ENCODE measurements at places on chromosomes 7 and 10.

DNA sequence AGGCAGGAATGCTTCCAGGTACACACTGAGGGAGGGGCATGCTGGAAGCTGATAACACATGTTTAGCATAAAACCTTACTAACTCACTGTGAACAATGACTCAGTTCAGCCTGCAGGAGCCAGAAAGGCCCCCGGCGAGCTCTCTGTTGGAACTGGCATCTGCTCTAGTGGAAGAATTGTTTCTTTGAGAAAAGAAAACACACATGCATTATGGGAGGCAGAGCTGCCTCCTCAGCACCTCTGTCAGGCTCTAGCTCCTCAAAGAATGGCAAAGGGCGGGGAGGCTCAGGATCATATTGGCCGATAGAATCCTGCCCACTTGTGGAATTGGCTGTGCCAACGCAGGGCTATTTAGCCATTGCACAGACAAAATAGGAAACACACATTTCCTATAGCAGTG lies 338.3 kb downstream of the CXCL12 start:
- no peak for DNase-seq

DNA sequence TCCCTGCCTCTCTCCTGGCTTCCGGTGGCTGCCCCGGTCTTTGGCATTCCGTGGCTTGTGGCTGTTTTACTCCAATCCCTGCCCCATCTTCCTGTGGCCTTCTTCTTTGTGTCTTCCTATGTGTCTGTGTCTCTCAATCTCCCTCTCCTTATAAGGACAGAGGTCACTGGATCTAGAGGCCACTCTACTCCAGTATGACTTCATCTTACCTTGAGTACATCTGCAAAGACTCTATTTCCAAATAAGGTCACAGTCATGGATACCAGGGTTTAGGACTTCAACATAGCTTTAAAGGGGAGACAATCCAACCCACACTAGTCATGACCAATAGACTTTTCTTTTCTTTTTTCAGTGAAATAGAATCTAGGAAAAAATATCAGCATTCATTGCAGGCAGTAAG lies 153.3 kb upstream of the INSYN2A start:
- DNase-seq = no peak

DNA sequence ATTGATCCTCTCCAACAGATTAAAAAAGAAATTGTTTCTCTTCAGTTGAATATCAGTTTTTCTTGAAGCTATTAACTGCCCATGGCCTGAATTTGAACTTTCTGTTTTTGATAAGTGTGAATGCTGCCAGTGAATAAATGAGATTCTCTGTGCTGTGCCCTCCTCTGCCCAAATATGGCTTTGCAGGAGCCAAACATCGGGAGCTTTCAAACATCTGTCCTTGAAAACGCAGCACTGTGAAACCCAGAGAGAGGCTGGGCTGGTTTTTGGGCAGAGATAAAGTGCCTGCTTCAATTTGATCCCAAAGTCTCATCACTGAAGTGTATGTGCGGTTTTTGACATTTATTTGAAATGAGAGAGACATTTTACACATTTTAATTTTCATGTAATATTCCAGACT lies 268.3 kb upstream of the SHH start:
- no peak for DNase-seq

- DNase-seq = no peak
Measured at GRCh38 chr10:103254538-103255325, 9.0 kb downstream of the RPEL1 start.

- DNase-seq = no peak
Measured at GRCh38 chr10:22333975-22334282, 11.4 kb upstream of the SPAG6 start.

DNA sequence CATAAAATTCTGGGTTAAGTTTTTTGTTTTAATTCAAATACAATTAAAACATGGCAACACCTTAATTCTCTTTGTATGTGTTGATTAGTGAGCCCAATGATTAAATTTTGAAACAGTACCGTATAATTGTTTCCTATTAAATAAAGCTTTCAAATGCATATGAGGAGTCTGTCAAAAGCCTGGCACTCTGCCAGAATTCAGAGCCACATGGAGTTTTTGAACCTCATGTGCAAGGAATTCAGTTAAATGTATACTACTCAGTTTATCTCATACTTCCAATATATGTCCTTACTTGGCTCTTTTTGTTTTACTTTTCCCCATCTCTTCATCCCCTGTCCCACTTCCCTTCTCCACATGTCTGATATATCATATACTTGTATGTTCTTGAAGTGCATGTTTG lies 165.6 kb upstream of the FAM3C start:
- DNase-seq = no peak

DNA sequence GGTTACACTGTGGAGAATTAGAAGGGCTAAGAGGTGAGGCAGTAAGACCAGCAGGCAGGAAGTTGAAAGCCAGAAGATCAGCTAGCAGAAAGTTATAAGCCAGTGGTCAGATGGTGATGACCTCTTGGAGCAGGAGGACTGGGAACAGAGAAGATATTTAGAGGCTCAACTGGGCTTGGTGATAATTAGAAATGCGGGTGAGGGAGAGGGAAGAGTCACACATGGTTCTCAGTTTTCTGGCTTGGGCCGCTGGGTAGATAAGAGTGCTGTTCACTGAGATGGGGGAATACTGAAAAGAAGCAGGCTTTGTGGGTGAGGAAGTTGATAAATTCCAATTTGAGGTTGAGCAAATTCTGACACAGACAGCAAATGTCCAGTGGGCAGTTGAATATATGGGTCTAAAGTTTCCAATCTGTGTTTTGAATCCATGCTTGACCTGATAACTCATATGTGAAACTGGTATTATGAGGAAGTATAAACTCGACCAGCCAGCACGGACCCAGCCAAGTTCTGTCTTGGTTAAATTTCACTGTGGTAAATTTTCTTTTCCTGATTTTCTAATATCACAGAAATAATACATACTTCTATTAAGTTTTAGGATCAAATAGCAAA lies 22.7 kb downstream of the LSMEM1 start:
- no peak for DNase-seq

GRCh38 chr7:95609277-95609971 lies 13.1 kb upstream of the PDK4 start:
- no peak for DNase-seq

DNA sequence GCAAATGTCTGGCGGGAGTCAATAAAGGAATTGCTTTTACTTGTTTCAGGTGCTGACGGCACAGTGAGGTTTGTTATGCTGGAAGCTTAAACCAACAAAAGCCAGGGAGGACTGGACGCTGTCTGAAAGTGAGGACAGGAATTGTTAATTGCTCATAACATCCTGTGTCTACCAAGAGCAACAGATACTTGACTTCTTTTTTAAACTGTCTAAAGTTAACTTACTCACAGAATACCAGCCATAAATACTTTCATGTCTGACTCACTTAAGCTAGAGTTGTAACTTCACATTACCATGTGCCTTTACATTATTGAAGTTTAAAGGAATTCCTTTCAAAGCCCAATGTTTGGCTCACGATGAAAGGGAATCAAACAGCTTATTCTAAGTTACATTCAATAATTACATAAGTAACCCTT lies 252.7 kb upstream of the SHH start:
- no peak for DNase-seq

DNA sequence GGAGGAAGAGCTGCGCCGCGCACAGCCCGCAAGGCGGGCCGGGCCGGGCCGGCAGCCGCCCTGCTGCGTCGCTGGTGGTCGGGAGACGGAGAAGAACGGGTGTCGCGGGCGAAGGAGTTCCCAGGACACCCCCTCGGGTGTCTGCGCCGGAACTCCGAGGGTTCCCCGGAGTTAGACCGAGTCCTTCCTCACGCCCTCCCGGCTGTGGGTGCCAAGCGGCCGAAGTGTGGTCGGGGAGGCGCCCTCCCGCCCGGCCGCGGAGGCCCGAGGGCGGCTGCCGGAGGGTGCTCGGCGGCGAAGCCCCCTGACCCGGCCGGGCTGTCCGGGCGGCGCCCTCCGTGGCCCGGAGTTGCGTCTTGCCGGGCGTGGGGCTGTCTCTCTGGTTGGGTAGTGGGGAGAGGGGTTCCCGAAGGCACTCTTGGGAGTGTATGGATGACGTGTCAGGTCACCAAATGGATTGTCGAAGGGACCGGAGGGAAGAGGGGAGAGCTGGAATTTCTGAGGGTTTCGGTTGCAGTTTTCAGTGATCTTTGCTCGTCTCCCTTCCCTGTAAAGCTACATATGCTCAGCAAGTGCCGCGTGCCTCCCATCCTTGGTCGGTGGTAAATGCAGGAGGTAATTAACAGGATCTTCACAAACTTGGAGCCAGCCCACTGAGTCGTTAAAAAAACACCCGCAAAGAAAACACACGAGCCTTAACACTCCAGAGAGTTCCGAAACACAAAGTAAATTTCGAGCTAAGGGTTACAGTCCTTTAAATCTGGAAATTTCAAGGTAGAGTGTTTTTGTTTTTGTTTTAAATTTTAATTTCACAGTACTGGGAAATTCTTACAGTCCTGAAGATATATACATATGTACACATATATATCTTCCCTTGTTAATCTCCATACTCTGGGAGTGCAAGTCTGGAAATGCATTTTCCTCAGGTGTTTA lies 871 bp downstream of the ST7 start:
- no peak for DNase-seq

DNA sequence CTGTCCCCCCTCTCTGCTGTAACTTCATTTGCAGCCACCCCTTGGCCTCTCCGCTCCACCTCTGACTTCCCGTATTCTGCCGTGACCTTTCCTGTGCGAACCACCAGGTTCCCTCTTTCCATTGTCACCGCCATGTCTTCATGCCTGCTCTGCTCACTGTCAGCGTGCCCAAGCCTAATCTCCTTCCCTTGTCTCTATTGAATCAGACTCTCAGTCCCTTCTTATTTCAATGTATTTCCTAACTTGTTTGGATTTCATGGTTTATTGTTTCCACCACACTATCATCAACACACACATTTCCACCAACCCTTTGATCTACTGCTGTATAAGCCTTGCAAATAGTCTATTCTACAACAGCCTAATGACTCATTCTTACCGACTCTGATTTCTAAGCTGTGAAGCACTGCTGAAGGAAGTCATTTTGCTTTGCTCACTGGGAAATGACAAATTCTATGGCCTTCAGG lies 30.0 kb upstream of the INHBA start:
- no peak for DNase-seq

DNA sequence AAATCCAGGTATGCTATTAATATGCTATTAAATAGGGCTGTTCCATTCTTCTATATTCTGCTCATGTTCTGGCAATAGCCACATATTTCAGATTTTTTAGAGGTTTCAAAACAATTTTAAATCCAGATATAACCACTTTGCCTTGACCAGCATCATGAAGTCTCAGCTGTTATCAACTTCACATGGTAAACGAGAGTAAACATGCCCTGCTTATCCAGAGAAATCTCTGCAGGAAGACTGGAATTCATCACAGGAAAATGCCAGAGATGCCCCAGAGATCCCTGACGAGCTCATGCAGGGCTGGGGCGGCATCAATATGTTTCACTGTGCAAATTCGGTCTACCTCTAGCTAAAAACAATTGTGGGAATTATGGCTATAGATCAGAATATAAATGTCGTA lies 126.5 kb downstream of the FANK1 start:
- no peak for DNase-seq

DNA sequence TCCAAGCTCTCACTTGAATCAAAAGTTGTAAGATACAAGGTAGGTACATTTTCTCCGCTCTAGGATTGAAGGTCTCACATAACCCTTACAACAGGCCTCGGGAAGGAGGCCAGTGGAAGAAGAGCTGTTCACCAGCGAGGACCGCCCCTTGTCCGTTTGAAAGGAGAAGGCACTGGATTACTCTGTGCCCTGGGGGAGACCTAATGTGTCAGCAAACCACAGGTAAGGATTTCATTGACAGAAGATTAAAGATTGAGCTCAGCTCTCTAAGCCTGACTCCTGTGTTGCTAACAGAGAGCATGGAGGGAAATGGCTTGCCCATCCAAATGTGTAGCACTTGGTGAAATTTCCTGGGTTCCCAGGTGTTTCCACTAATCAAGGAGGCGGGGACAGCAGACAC lies 81.2 kb downstream of the SLC16A9 start:
- no peak for DNase-seq

GRCh38 chr10:53601260-53601875 lies 828.8 kb upstream of the MBL2 start:
- no peak for DNase-seq

DNA sequence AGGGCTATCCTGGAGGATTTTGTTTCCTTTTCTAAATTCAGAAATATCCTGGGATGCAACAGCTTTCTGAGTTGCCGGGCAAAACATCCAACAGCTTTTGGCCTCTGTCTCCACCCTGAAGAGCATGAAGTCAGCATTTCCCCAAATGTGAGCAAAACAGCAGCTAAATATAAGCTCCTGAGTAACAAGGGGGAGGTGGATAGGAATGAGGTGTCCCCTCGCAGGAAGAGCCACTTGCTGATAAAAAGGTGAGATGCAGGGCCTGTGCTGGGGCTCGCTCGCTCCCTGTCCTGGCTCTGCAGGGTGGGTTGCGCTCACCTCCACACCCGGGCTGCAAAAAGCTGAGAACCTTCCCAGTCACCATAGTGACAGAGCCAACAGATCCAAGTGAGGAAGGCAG lies 264.3 kb downstream of the ZEB1 start:
- DNase-seq = no peak

DNA sequence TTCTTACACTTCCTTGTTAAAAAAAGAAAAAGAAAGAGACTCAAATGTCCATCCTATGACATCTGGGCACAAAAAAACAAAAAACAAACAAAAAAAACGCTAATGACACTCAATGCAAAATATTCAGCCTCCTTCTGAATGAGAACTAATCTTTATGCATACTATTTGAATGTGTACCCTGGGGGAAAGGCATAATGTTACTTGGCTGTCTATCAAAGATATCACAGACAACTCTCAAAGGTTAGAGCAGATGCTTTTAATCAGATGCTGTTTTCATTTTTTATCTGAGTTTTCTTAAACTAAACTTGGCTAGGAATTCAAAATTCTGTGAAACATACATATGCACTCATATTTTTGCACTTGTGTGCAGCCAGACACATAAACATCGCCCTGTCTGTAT lies 745.8 kb downstream of the CNTNAP2 start:
- DNase-seq = no peak

- DNase-seq = no peak
Measured at GRCh38 chr10:42986633-42987032, 90.2 kb upstream of the RET start.

- DNase-seq = no peak
Measured at GRCh38 chr10:114684822-114685209, 26.7 kb upstream of the ABLIM1 start.

All from central memory CD4-positive, alpha-beta T cell (primary cell).